ENCODE measurements at places on chromosomes 6 and 20.

GRCh38 chr6:27062755-27063154, 184.7 kb upstream of the PRSS16 start:
- no peak for DNase-seq

DNA sequence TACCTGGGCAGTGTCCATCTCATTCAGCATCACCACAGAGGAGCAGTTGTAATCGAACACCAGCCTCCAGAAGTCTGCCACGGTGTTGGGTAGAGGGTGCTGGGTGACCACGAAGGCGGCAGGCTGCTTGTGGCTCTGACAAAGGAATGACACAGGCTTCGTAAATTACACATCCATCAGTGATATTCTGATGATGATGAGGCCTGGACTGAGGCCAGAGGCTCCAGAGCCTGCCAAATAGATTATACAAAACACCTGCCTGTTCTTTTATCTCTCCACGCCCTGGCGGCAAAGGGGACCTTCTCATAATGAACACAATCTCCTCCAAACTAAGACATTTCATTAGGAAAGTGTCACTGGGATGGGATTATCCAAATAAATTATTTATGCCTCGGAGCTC, 480.2 kb upstream of the CHD6 start:
- no peak for DNase-seq

DNA sequence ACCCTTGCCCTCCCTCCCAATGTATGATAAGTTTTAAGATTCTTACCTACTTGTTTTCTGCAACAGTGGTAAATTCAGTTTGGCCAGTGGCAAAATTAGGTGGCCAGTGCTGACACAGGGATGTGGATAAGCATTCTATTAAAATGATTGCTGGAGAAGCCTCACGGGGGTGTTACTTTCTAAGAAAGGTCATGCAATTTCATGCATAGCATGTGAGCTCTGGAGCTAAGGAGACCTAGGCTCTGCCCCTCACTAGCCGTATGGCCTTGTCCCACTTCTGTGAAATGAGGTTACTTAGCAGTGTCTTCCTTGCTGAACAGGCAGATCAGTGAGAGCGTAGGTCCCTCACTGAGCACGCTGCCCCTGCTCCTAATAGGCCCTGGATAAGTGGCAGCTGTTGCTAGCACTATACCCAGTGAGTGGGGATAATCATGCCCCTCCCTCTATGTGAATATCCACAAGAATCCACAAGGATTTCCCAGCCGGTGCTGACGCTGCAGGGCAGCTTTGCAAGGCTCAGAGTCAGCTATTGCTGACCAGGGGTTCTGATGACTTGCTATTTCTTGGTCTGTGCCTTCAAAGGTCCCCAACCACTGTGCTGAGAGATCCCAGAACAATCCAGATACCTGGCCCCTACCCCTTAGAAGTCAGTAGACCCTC, 86.5 kb upstream of the MRPS10 start:
- DNase-seq: no peak

- DNase-seq: no peak
Observed at GRCh38 chr6:48134246-48134645, 23.2 kb upstream of the PTCHD4 start.

DNA sequence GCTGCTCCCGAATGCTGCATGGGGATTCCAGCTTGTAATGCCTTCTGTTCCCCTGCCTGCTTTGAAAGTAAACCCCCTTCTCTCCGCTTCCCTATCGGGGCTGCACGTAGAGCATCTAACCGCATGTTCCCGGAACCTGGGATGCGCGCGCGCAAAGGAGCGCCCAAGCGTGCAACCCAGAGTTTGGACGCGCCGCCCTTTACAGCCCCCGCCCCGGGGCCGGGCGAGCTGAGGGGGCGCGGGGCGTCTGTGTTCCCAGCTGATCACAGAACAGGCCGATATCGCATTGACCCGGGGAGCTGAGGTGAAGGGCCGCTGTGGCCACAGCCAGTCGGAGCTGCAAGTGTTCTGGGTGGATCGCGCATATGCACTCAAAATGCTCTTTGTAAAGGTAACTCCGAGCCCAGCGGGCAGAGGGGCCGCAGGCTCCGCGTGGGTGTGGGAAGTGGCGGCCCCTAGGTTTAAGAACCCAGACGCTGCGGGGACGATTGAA, 1.4 kb downstream of the LAMP5 start:
- no peak for DNase-seq

Measured in stimulated activated CD8-positive, alpha-beta memory T cell treated with anti-CD3 and anti-CD28 coated beads, Interleukin-2, amount 100 ng/mL, for 1 hour (primary cell).